ENCODE measurements at places on chromosomes 1 and 21.

DNA sequence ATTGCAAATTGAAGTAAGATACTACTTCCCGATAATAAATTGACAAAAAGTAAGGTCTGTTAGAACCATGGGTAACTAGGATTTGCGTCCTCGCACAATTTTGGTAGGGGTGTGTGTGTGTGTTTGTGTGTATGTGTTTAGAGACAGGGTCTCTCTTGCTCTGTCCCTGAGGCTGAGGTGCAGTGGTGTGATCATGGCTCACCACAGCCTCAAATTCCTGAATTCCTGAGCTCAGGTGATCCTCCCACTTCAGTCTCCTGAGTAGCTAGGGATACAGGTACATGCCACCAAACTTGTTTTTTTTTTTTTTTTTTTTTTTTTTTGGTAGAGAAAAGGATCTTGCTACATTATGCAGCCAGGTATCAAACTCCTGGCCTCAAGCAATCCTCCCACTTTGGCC is 209.2 kb upstream of the ESRRG start:
- no peak for DNase-seq

DNA sequence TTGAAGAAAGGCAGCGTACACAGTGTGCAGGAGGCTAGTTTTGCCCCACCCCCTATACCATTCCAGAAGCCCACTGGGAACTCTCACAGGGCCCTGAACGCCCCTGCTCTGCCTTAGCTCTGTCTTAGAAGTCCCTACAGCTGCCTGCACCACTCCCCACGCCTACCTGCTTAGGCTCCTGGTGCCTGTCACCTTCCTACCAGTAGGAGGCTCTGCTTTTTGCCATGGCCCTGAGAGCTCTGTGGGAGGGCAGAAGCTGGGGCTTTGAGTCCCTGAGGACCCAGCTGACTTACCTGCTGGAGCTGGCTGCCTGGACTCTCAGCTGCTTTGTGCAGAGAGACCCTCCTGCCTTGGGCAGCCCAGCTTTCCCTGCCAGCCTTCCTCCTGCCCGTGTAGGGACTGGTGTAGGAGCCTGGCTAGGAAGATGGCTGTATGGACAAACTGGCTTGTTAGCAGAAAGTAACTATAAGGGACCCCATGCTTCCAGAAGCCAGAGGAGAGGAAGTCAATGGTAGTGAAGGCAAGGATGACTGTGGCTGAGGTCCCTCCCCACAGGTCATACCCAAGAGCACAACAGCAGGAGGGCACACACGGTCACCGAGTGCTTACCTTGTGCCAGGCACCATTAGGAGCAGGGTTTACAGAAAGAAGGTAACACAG is 9.8 kb upstream of the CELSR2 start:
- no peak for DNase-seq

DNA sequence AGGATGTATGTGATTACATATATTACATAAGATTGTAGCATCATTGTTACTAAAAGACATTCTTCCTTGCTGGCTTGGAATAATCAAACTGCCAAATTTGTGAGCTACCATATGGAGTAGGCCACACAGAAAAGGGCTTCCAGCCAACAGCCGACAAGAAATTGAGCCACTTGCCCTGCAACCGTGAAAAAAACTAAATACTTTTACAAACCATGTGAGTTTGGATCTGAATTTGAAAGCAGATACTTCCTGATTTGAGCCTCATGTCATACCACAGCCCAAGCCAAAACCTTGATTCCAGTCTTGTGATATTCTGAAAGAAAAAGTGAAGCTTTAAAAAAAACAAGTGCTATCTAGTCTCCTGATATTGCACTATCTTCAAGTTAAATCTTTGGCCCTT is 55.6 kb upstream of the PRMT6 start:
- DNase-seq = no peak

- DNase-seq = no peak
Measured at GRCh38 chr1:75394386-75395139, 216.4 kb downstream of the SLC44A5 start.

- DNase-seq = no peak
Measured at GRCh38 chr1:23645338-23645737, 46.3 kb upstream of the RPL11 start.

DNA sequence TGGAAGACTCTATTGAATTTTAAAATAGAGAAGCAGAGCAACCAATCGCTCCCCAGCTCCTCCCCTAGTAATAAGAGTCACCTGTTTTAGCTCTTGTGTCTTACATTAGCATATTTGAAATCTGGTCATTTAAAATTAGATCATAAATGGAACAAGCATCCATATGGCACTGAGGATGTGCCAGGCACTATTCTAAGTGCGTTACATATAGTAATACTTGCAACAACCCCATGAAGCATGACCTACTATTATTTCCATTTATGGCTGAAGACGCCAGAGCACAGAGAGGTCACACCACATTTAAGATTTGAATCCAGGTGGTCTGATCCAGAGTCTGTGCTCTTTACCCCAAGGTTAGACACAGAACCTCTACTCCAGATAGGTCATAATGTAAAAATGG is 82.0 kb upstream of the HIVEP3 start:
- no peak for DNase-seq

DNA sequence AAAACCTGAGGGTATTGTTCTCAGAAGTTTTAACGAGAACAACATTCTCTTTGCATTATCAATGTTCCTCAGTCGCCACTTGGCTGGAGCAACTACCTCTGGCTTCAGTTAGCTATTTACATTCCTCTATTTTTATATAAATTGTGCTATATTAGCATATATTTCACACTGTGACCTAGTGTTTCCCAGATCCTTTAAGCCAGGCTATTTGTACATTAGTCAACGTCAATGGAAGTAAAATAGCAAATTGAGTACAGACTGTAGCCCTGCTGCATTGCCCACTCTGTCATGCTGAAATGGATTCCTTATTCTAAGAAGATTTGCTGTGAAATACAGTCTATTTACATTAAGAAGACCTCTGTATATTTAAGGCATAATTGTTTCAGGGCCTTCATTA is 213.8 kb downstream of the ROR1 start:
- DNase-seq = no peak

DNA sequence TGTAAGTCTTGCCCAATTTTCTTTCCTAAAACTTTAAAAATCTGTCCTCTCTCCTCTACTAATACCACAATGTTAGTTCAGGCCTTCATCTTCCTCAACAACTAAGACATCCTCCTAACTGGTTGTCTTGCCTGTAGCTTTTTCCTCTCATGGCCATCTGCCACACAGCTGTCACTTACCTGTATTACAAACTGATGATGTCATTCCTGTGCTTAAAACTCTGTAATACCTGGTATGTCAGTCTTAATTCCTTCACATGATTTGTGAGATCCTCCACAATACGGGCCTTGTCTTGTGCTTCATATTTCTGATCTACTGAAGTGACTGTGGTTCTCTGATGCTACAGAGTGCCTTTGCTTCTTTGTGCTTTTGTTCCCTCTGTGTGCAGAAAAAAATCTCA is 9.8 kb downstream of the MRPS14 start:
- no peak for DNase-seq

DNA sequence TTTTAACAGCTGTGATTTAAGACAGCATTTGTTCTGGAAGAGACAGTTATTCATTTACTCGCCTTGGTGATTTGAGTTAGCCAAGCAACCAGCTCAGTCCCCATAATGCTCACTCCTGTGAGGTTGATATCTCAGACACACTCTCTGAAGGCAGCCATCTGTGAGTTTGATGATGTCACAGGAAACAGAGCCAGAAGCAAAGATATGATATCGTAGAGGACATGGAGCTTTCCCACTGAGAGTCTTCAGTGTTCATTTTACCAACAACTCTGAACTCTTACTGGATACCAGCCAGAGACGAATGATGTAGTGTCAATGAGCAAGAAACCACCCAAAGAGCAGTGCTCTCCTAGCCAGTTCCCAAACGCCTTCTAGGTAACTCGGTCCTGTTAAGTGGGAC is 219.4 kb downstream of the SLC35F3 start:
- no peak for DNase-seq

DNA sequence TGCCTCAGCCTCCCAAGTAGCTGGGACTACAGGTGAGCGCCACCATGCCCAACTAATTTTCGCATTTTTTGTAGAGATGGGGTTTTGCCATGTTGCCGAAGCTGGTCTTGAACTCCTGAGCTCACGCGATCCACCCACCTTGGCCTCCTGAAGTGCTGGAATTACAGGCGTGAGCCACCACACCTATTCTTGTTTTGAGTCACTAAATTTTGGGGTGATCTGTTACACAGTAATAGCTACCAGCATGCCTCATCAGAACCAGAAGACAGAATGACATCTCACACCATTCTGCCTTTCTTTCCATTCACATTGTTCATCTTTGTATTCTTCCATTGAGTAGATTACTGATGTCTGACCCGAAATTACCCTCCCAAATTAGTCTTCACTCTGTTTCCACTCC is 9.1 kb downstream of the RHBDL2 start:
- no peak for DNase-seq

GRCh38 chr1:57520743-57521515 is 97.1 kb upstream of the DAB1 start:
- DNase-seq = no peak

DNA sequence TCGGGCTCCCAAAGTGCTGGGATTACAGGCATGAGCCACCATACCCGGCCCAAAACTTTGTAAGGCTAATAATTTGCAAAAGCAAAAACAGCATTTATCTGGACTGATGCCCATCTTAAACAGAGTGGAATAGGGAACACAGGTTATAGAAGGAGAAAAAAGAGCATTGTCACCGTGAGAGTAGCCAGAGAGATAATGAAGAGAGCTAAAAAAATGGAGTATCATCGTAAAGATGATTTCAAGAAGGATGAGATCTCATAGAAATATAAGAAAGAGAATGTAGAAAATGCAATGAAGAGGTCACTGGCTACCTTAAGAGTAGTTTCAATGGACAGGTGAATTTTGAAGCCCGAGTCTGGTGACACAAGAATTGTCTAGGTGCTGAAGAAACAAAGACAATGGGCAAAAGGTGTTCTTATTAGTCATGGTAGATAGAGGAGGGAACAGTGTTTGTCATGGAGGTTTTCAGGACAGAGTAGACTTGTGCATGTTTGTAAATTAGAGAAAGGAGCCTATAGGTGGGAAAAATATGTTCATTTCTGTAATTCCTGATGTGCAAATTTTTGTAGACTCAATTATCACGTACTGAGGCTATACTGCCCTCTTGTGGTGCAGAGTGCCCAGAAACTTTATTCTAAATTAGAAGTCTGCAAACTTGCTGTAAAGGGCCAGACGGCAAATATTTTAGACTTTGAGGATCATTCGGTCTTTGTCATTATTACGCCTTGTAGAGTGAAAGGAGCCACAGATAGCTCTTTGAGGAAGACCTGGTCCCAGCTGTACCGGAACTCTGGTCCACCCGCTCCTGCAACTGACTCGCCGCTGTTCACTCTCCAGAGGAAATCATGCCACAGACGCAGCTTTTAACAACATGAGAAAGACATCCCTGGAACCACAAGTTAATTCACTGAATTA is 8.1 kb upstream of the TMEM183A start:
- peak; percentile 47 for DNase-seq

DNA sequence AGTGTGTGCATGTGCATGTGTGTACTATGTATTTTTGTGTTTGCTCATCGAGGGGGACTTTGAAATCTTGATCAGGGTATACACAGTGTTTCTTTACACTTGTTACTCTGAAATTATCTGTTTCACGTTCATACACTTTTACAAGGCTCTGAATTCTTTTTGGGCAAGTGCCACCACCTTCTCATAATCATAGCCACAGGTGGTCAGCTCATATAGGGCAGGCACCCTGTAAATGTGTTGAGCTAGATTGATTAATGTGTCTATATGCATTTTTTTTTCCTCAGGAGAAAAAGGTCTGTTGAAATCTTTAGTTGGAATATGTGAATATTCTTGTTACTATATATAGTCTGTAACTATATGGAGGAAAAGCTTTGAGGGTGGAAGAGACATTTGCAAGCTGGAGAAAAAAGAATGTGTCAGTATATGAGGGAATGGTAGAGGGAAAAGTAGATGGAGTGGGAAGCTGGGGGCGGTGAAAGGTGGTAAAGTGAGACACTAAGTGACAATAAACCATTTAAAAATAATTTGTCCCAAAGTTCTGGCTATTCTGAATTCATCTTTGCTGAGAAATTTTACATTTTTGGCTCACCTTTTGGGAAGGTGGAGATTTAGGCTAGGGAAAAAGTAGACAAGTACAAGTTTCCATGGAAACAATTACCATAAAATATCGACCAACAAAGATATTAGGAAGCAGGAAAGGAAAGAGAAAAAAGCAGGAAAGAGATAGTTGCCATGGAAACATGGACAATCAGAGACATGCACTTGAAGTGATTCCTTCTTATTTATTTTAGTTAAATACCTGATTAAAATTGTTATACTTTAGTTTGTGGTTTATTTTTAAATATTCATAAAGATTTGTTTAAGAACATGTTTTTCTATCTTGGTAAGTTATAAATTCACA is 277.5 kb downstream of the PDE4B start:
- DNase-seq = no peak

- DNase-seq = no peak
Measured at GRCh38 chr1:168958562-168959289, 147.8 kb upstream of the ATP1B1 start.

DNA sequence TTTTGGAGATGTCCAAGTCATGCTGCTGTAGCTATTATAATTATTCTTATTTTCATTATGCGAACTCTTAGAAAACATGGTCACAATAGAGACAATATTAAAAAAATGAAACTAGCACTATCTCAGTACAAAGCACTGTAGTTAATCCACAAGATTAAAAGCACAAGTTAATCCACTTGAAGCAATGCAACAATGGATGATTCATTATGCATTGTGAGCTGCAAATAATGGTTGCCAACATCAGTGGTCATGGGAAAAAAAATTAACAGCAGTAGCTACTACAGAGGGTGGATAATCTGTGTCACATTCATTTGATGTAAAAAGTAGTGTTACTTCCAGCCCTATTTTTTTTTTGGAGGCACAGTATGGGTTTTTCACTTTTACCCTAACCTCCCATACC is 56.7 kb downstream of the DPT start:
- no peak for DNase-seq

- DNase-seq = no peak
Measured at GRCh38 chr1:236860101-236860500, 65.0 kb downstream of the MTR start.

DNA sequence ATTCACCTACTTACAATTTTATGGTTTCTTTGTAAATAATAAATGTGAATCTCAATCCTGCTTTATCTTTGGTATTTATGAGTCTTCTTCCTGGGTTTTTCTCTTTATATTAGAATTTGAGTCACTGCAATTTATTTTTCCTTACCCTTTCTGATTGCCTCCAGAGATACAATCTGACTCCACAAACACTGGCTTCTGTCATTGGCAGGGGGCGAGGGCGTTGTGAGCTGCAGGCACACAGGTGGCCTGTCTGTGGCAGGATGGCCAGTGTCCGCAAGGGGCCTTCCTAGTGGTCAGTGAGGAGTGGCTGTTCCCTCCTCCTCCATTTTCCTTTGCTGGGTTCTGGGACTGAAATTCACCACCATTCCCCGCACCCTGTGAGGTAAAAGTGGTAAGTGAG is 2.0 kb upstream of the MTARC1 start:
- DNase-seq = no peak

DNA sequence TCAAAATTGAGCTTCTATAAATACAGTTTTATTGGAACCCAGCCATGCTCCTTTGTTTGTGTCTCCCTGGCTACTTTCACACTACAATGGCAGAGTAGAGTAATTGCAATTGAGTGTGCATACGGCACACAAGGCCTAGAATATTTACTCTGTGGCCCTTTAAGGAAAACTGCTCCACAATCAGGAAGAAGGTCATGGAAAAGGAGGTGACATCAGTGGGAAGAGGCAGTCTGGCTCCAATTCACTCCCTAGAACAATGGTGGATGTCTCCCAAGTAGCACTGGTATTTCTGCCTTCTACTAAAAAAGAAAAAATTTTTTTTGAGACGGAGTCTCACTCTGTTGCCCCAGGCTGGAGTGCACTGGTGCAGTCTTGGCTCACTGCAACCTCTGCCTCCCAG is 51.3 kb downstream of the KRTAP19-8 start:
- DNase-seq = no peak

- DNase-seq = no peak
Measured at GRCh38 chr1:205003358-205004131, 39.5 kb upstream of the CNTN2 start.

Measured in hypothalamus (tissue), 51 donors.